ENCODE measurements at places on chromosomes 13 and 19.
A peak's percentile ranks its signal among the peaks of the same experiment; 100 is the strongest.

DNA sequence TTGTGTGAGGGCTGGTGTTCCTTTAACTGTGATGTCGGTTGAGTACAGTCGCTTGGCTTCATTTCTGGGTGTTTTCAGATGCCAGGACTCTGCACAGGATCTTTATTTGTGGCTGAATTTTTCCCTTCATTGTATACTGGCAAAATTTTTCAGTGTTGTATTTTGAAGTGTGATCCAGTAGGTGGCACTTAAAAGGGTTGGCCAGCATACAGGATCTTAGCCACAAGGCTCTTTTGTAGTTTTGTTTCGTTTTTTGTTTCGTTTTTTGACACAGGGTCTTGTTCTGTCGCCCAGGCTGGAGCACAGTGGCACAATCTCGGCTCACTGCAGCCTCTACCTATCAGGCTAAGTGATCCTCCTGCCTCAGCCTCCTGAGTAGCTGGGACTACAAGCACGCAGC lies 8.7 kb downstream of the FCAR start:
- DNase-seq, result peak; percentile 65

- DNase-seq, result no peak
Observed at GRCh38 chr19:31099515-31100205, 249.6 kb downstream of the TSHZ3 start.

GRCh38 chr13:80921971-80922370 lies 581.0 kb upstream of the SPRY2 start:
- DNase-seq, result no peak

DNA sequence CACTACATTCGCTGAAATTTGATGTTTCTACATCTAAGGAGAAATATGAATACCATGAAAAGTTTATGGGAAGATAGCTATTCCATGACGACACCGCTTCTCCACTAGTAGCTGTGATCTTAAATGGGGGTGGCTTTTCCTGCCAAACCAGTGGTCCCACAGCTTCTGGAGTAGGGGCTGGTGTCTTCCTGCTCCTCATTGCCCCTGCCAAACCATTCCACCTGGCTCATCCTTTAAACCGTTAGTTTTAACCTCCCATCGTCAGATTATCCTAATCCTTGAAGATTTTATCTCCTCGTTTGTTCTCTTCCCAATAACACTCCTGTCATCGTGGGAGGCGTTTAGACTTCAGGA lies 568 bp upstream of the ZNF230 start:
- DNase-seq, result no peak

DNA sequence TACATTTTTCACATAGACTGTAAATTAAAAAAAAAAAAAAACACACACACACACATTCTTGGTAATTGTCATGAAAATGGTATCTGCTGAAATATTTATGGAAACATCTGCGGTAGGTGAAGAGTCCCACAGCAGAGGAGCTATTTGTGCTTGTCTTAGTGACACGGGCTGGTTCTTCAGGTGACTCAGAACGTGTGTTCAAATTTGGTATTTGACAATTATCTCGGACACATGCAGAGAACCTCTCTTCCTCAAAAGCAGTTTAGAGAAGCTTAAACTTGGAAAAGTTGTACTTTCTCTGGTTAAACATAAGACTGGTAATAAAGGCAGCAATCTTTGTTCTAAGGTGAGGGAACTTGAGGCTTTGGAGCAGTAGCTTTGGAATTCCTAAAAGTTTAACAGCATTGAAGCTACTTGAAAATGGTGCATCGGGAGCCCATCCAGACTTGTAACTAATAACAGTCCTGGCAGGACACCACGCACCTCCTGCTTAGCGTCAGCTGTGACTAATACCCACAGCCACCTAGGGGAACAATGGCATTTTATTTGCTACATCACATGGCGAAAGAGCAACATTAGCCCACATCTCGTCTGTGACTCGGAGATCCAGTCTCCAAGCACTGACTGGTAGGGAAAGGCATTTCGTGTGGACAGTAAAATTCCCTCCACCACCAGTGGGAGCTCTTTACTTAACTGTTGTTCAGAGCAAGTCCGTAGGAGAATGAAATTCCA lies 1505.1 kb upstream of the SLC10A2 start:
- peak; percentile 19 for DNase-seq

- no peak for DNase-seq
Observed at GRCh38 chr13:55410398-55411330, 1730.1 kb upstream of the PRR20A start.

- DNase-seq, result peak; percentile 97
Observed at GRCh38 chr13:49620170-49620621, 8.1 kb upstream of the ARL11 start.

DNA sequence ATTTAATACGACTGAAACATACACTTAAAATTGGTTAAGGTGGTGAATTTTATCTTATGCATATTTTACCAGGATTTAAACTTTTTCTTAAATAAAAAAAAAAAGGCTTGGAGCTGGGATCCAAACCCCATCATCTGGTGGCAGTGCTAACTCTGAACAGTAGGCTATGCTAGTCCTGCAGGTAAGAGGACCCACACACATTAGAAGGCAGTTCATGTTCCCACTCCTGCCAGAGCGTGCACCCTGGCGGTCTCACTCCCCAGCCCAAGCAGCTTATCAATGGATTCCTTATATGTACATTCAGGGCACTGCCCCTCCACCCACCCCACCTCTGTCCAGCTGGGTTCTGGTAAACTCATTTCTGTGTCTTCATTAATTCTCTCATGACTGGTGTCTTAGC lies 31.3 kb upstream of the CEBPA start:
- no peak for DNase-seq

- DNase-seq, result no peak
Observed at GRCh38 chr19:43662487-43662886, 7.5 kb downstream of the PLAUR start.

DNA sequence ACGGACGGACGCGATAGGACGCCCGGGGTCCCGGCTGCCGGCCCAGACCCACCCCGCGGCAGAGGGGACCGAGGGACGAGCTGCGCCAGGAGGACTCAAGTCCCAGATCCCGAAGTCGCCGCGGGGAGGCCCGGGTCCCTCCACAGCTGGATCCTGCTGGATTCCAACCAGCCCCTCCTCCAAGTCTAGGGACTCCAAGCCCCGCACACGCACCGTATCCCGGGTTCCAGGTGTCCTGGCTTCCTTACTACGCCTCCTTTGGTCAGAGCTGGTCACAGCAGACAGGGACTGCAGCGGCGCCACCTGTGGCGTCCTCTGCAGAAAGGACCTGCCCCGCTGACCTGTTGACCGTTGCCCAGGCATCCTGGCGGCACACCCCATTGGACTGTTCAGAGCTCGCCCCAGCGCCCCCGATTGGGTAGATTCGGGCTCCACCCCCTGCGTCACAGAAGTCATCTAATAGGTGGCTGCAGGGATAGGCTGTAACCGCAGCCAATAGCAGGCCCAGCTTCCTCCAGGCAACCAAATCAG lies 29.0 kb upstream of the ZNF709 start:
- no peak for DNase-seq

DNA sequence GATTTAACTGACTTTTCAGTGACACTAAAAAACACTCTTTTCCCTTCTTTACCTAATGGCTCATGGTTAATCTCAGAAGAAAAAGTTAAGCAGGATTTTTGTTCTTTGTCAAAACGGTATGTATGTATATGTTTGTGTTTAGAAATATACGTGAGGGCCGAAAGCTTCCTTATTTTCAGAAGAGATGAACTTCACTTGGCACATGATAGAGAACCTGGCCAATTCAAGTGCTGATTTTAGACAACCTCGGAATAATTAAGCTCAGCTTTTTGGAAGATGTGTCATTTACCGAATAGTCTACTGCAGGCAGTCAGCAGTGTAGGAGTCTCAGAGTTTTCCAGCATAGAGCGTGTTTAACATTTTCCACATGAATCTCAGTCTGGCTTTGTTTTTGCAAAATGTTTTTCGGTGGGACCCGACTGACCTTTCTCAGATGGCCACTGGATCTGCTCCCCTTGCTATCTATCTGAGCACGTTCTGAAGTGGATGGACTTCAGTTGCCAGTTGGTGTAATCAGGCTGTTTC lies 4.6 kb downstream of the RNASEH2B start:
- peak; percentile 25 for DNase-seq

DNA sequence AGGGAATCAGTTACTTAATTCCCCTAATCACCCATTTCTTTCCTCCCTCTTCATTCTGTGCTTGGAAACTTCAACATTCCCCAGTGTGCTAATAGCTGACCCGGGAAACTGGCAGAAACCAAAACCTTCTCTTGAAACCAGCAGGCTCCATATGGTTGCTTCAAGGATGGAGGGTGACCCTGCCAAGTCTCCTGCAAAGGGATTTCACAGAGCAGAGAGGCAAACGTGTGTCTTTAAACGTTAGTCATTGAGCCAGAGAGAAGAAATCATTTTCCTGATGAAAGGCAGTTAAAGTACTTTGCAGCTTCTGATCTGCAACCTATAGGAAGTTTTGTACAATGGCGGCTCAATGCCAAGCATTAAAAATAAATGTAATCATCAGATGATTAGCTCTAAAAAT lies 220.9 kb downstream of the POU4F1 start:
- DNase-seq, result no peak

- no peak for DNase-seq
Observed at GRCh38 chr19:10286803-10287737, at the start of gene ICAM4. Gene ICAM4, plus strand, starts transcription at chr19:10286955. Its CDS starts 58 bp downstream, at chr19:10287013.

DNA sequence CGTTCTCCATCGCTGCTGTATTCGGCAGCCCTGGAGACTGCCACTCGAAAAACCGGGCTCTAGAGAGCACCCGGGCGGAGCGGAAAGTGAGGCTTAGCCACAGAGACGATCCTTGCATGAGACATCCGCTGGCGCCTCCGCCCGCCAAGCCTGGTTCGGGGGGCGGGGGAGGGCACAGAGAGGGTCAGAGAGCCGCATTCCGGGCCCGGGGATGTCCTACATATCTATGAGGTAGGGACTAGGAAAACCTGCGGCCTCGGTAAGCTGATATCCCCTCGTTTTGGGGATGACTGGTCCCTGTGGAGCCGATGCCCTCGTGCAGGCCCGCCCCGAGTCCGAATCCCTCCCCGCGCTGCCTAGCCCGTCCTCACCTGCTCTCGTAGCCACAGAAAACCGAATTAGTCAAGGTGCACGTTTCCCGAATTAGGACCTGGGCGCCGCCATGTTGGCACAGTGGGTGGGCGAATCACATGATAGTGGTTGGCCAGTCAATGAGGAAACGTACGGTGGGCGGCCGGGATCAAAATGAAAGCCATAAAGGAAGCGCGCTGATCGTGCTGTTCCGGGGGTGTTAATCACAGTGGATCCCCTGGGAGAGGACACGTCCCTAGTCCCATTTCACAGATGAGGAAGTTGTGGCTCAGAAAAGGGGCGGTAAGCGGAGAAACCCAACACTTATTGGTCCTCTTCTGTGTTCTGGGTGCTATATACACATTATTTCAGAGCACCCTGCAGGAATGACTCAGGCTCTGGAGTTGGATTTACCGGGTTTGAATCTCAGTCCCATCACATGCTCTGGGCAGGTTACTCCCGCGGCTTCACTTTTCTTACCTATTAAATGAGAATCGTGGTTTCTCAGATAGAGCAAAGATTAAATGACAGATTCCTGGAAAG lies at the start of gene TRMT1:
TSS of gene TRMT1 (minus strand) at position 459 of the 894 bp plus-strand sequence. CDS start at position 118, 341 bp downstream.
- peak; percentile 95 for DNase-seq

DNA sequence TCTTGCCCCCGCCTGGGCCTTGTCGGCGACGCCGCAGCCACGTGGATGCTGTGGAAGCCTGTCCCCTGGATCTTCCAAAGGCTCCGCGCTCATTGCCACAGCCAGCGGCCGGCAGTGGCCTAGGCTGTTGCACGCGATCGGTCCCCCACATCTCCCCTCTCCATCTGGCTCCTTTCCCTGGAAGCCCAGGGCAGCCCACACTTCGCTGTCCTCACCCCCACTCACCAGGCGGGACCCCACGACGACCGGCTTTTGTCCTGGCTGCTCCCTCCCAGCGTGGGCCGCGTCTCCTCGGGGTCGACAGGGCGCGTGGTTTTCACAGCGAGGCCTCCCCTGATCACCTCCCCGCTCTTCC lies 605 bp upstream of the TEX30 start:
- DNase-seq, result no peak

- no peak for DNase-seq
Observed at GRCh38 chr13:98992355-98992754, 14.5 kb upstream of the DOCK9 start.

DNA sequence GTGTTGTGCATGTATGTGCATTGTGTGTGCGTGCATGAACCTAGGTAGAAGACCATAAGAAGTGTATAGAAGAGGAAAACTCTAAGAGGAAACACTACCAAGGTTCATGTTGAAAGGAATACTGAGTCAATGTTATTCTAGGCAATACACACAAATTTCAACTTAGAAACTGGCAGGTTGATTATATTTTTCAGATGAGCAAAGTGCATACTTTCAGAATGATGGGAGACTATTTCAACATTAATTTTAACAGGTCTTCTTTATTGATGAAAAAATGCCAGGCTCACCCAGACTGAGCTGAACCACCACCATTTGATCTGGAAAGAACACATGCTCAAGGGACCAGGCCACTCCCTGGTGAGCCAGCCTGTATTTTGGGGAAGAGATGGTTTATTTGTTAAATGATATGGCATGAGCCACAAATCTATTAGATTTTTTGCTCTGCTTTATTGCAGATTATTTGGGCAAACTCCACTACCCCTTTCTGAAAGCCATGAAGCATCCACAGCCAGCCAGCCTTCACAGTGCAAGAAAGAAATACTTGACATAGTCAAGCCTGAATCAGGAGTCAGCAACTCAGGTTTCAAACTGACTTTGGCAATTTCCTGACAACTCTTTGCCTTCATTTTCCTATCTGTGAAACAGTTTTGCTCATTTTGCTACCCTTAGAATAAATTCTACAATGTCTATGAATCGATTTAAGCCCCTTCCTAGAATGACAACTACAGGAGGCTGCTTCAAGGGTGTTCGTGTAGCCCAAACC lies 368.9 kb downstream of the COG6 start:
- no peak for DNase-seq

DNA sequence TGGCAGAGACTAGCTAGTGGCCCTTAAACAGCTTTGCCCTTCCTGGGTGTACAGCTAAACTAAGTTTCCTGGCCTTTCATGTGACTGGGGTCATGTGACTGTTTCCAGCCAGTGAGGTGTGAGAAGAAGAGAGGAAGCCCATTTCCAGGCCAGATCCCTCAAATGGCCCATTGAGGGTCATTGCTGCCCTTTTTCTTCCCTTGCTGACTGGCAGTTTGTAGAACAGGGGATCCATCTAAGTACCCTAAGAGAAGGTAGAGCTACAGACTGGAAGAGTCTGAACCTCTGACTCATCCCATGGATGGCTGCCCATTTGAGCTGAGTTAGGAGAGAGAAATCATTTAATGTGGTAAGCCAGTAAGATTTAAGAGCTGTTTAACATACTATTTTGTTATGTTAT lies 2.8 kb downstream of the SWSAP1 start:
- peak; percentile 74 for DNase-seq

- no peak for DNase-seq
Observed at GRCh38 chr19:13053238-13053637, 49.4 kb downstream of the LYL1 start.

- DNase-seq, result no peak
Observed at GRCh38 chr19:2978166-2978767, 903 bp downstream of the TLE6 start.
